ENCODE measurements at places on chromosomes 6 and 20.
A peak's percentile ranks its signal among the peaks of the same experiment; 100 is the strongest.

GRCh38 chr6:104558746-104559145, 301.0 kb downstream of the HACE1 start:
- no peak for DNase-seq

GRCh38 chr6:16570946-16571345, 190.3 kb downstream of the ATXN1 start:
- no peak for DNase-seq

- DNase-seq = no peak
Observed at GRCh38 chr6:136435101-136435500, 115.1 kb downstream of the MAP7 start.

GRCh38 chr6:166483573-166484250, 101.0 kb upstream of the MPC1 start:
- no peak for DNase-seq

- DNase-seq = no peak
Observed at GRCh38 chr6:124723671-124724070, 238.6 kb upstream of the RNF217 start.

- no peak for DNase-seq
Observed at GRCh38 chr20:62268228-62268900, 30.0 kb downstream of the OSBPL2 start.

DNA sequence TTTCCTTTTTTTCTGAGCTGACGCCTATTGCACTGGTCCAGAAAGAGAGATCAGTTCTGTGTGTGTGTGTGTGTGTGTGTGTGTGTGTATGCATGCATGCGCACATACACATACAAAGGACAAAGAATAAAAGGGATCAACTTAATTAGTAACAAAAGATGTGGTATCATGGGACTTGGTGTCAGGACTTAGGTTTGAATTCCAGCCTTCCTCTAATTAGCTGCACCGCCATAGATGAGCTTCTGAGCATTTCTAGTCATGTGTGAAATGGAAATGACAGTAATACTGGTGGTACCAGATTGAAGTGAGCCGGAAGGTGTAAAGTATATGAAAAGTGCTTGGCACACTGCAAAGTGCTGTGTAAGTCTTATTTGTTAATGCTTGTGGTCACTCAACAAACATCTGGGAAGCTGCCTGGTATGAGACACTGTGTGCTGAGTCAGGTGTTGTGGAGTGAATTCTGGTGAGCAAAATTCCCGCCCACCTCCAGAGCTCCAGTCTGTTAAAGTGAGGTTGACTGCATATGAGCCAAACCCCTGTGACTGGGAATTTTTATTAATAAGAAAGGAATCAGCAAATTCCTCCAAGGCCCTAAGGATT, 12.4 kb downstream of the DAAM2 start:
- peak; percentile 24 for DNase-seq

- DNase-seq = no peak
Observed at GRCh38 chr6:159168536-159169192, 536 bp upstream of the FNDC1 start.

DNA sequence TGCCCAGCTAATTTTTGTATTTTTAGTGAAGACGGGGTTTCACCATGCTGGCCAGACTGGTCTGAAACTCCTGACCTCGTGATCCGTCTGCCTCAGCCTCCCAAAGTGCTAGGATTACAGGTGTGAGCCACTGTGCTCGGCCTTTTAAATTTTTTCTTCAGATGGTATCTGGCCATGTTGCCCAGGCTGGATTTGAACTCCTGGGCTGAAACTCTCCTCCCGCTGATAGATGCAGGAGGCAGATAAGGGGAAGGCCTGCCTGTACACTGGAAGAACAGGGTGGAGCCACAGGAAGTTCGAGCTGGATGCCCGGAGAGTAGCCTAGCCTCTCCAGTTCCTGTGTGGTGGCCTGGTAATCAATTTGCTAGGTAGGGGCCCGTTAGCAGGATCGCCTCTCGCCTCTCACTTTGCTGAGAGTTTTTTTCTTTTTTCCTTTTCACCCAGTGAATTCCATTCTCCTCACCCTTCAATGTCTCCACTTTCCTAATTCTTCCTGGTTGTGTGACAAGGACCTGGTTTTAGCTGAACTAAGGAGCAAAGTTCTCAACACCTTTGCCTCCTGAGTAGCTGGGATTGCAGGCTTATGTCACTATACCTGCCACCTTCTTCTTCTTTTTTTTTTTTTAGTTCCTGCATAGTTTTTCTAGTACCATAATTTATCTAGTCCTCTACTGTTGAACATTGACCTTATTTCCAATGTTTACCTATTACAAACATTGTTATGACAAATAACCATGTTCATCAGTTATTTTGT, 19.4 kb upstream of the ITCH start:
- DNase-seq = no peak

GRCh38 chr20:20231528-20232298, 136.2 kb upstream of the INSM1 start:
- no peak for DNase-seq

DNA sequence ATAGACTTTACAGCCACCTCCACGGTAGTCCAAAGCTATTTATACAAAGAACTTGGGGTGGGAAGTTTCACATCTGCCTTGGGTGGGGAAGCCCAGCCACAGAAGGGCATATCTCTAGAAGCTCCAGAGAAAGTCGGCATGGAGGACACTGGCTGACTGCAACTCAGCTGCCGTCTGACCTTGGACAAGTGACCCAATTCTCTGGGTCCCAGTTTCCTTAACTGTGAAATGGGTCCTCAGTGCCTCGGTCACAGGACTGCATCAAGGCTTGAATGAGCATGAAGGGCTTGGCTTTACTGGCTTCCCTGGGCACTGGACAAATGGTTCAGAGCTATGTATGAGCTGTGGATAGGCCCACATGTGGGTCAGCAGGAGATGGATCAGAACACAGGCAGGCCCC, 58.6 kb downstream of the NOL4L start:
- no peak for DNase-seq

DNA sequence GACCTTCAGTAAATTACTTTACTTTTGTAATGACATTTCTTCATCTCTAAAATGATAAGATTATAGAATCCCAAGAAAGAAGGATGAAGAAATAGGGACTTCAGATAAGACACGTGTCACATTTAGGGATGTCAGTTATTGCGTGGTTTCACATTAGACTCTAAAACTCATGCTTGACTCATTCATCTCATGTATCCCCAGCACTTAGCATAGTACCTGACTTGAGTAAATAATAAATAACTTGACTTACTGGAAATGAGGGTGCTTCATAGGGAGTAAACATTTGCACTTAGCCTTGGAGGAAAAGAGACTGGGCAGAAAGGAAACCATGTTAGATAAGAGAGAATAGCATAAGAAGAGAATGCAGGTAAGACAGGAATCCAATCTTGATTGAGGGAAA, 37.2 kb downstream of the VTA1 start:
- DNase-seq = no peak

DNA sequence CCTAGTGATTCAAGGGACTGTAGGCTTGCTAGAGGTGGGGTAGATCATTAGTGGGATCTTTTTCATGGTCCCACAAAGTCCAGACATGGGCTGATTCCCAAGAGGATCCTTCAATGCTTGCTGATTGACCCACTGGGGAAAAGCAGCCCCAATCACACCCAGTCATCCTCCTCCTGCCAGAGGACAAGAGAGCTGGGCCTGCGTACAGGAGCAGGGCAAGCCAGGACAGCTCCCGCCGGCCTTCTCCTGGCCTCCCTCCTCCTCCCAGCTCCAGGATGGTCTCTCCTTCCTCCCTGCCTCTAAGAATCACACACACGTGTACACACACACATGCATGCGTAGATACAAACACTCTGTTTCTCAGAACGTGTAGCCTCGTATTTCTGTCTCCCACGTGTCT, 27.0 kb downstream of the KCNK15 start:
- DNase-seq = no peak

- DNase-seq = no peak
Observed at GRCh38 chr6:45513843-45514242, 136.1 kb upstream of the SUPT3H start.

DNA sequence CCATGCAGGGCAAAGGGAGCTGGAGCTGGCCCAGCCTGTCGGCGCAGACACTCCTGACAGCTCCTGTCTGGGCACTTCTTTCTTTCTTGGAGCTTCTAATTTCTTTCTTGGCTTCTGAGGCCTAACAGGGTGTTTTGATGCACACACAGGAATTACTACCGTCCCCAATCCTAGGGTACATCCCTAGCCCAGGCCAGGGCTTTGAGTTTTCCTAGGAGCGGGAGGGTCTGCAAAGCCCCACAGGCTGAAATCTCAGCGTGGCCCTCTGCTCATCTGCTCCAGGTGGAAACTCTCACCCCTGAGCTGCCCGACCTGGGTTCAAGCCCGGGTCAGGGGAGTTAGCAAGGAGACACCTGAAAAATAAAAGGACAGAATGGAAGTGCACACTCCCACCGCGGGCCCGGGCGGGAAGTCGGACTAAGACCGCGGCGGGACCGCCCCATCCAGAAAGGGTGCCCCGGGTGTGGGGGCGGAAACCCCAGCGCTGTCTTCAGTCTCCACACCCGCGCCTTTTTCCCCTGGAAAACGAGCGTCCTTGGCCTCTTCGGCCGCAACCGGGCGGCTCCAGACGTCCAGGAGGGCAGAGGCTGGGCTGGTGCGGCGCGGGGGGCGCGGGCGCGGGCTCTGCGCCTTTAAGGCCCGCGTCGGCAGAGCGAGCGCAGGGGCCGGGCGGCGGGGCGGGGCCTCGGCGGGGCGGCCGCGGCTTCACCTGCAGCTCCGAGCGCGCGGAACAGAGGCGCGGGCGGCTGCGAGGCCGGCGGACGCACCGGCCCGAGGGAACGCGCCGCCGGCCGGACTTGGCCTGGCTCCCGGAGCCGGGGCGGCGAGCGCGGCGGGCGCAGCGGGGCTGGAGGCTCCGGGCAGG, at the start of gene CDH4:
Gene CDH4, plus strand, starts transcription at position 733 of the 865 bp plus-strand sequence.
- no peak for DNase-seq

DNA sequence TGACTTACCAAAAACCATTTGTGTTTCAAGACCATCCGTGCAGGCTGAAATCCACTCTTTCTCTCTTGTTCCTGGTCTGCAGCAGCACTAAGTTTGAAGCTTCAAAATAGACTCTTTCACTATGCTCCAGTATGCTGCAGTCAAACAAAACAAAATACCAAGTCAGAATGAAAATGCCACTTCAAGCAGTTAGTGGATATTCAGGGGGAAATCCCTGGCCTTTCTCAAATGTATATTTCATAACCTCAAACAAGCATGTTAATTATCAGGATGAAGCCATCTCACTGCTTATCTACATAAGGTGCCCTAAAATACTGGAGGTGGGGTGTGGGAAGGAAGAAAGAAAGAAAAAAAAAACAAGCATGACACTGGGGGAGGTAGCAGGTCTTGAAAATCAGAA, 103.5 kb downstream of the ATXN1 start:
- no peak for DNase-seq

GRCh38 chr6:84065693-84066290, 32.2 kb downstream of the MRAP2 start:
- DNase-seq = peak; percentile 2

DNA sequence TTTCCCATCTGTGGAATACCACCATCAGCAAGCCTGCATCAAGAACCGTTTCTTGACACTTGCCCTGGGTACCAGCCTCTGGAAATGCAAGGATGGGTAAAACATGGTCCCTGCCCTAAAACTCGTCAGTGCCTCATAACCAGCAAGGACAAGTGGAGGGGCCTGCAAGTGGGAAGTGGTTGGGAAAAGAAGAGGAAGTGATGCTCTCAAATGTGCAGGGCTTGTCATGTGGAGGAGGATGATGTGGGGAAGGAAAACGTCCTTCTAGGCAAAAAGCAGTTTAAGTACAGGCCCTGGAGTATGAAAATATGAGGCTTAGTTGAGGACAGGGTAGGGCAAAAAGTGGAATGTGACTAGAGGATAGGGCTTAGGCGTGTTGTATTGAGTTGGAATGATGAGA, 19.0 kb downstream of the RREB1 start:
- no peak for DNase-seq

DNA sequence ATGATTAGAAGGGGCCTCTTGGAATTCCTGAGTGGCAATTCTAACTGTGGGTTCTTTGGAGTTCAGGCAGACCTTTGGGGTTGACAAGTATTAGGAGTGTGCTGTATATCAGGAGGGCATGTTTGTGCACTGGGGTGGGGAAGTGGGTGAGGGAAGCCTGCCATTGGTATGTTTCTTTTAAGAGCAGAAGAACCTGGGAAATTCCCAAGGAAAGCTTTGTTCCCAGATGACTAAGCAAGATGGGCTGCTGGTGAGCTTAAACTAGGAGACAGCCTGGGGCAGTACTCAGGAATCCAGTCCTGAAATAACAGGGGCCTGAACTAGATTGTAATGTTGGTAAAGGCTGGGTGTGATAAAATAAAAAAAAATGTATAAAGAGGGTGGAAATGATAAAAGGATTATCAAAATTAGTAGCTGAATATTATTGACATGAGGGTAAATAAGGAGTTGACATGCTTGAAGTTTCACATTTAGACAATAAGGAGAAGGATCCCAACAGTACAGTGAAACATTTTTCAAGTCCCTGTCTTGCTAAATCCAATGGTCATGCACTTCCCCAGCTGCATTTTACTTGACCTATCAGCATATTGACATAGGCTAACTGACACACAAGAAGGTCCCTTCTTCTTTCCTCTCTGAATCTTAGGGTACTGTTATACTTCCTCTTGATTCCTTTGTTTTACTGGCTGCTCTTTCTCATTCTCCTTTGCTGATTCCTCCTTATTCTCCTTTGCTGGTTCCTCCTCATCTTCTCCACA, 18.4 kb upstream of the IFNGR1 start:
- no peak for DNase-seq

DNA sequence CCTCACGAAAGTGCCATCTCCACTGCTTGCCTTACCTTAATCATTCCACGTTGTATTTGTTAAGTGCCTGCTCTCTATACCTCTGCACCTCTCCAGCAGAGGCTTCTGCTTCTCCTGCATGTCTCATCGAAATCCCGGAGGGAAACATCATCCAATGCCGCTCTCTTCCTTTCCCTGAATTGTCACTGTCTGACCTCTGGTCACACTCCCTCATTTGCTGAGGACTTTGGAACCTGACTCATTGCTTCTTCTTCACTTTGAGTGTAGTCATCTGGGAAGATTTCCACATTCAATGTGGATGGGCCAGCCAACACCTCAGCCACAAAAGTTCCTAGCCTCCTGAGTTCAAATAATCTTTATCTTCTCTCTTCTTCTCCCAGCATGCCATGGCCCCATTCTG, 78.9 kb upstream of the BEND6 start:
- DNase-seq = peak; percentile 55

DNA sequence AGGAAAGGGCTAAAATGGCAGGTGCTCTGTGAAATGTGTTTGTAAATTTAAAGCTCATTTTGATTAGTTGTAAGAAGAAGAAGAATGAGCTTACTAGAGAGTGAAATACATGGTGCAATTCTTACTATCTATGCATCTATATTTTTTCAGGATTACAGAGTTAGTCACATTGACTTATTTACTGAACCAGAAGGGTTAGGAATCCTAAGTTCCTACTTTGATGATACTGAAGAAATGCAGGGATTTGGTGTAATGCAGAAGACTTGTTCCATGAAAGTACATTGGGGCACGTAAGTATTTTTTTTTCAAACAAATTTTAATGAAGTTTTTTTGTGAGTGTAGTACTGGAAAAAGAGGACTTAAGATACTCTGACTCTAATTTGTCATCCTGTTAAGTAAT, 99.3 kb downstream of the RTN4IP1 start:
- DNase-seq = no peak

DNA sequence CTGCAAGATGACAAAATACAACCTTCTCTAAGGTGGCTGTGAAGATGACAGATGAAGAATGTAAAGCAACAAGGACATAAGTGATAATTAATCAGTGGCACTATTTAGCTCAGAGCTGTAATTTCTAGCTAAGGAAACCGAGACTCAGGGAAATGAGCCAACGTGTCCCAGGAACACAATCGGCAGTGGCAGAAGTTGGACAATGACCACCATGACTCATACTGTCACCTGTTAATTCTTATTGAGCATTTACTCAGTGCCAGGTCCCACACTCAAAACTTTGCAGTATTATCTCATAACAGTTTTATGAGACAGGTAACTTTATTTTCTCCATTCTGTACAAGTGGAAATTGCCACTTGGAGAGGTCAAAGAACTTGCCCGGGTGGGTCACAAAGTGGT, 55.8 kb downstream of the LAMA4 start:
- DNase-seq = no peak

All from RKO (cell line).